Left ventricle myocardium inferior (tissue), 1 donor: ENCODE measurements at places on chromosomes 11 and 22. TPM values are rescaled to one million over a fixed set of nuclear protein-coding genes. Genes with fewer than 3 reads are reported as not detected.

DNA sequence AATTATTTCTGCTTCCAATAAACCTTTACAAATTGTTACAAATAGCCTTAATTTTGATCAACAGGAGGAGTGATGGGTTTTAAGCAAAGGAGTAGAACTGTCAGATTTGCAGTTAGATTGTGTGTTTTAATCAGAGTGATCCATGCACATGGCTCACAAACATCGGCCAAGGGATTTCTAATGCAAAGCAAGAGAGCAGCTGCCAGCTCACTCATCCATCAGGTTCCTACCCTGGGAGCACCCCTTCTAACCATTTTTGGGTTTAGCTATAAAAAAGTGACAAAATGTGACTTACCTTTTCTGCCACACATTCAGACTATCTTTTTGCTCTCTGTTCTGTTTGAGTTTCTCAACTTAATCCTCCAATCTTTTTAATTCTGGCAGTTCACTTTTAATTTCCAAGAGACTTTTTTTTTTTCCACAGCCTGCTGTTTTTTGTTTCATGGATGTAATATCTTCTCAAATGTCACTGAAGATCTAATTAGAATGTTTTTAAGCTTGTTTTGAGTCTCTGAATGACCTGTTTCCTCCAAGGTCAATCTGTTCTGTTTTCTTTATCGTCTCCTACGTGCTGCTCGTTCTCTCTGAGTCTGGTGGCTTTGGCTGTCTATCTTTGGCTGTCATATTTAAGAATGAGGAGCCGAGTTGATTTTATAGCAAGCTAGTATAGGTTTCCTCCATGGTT is 6.0 kb downstream of the IZUMO1R start:
- H3K36me3 ChIP-seq: no peaks in the 10 kb centered on the region
- H3K27me3 ChIP-seq: peaks cover 10% of the 10 kb centered on the region
- H3K4me3 ChIP-seq: no peak overlapping the region

- no peak overlapping the region for H3K4me3 ChIP-seq
- no peak for DNase-seq
- peak overlapping the region; percentile 63 for H3K27ac ChIP-seq
- no peaks in the 10 kb centered on the region for H3K27me3 ChIP-seq
- no peaks in the 10 kb centered on the region for H3K36me3 ChIP-seq
Observed at GRCh38 chr11:72411623-72412419, 22.5 kb downstream of the CLPB start.

DNA sequence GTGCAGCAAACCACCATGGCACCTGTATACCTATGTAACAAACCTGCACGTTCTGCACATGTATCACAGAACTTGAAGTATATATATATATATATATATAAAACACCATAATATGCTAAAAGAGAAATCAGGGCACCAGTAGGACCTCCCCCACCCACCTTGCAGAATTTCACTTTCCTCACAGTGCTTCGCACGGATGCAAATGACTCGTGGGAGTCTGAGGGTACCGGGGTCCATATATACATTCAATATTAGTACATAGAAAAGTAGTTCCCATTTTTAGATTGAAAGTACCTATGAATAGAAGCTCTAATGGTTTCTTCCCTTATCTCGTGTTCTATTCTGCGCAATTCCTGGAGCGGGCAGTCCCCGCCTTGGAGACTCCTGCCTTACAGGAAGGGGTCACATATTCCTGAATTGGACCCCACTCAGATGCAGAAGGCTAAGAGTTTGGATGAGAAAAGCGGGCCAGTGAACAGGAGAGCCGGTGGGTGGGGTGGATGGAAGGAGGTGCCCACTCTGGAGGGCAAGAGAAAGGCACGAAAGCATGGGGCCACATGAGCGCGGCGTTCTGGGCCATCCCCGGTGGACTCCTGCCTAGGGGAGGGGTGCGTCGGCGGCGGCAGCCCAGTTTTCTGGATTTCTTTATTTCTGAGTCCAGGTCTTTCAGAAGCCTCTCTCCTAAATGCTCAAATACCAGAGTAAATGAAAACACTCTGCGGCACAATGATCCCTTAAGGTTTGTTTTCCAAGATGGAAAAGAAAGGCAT is 136.3 kb downstream of the ETS1 start:
- H3K27ac ChIP-seq: peak overlapping the region; percentile 80
- no peaks in the 10 kb centered on the region for H3K36me3 ChIP-seq
- no peak for DNase-seq
- H3K27me3 ChIP-seq: no peaks in the 10 kb centered on the region

DNA sequence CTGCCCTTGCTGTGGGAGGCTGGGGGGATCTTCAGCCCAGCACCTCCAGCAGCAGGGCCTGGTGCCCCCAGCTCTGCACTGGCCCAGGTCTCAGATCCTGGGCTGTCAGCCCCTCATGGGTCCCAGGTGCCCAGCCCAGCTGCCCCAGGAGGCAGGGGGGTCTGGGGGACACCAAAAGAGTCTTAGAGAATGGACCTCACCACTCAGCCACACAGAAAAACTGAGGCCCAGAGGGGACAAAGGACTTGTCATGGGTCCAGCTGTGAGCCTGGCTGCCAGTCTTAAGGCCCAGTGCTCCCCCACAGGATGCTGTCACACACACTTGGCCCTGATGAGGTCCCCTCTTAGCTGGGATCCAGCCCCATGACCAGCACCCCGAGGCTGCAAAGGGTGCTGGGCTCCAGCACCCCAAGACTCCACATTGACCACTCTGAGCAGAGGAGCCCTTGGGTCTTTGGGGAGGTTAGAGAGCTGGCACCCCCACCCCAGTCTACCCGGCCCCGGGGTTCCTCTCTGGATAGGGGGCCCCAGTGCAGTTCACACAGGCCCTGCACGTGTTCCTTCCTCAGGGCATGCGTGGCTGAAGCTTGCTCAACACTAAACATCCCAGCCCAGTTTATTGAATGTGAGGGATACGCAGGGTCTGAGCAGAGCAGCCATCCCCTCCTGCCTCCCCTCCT is 54.4 kb downstream of the IGLL5 start:
- no peak overlapping the region for H3K27ac ChIP-seq
- H3K27me3 ChIP-seq: peaks cover 51% of the 10 kb centered on the region
- H3K4me1 ChIP-seq: no peaks in the 10 kb centered on the region
- no peaks in the 10 kb centered on the region for H3K36me3 ChIP-seq
- no peak overlapping the region for H3K4me3 ChIP-seq

DNA sequence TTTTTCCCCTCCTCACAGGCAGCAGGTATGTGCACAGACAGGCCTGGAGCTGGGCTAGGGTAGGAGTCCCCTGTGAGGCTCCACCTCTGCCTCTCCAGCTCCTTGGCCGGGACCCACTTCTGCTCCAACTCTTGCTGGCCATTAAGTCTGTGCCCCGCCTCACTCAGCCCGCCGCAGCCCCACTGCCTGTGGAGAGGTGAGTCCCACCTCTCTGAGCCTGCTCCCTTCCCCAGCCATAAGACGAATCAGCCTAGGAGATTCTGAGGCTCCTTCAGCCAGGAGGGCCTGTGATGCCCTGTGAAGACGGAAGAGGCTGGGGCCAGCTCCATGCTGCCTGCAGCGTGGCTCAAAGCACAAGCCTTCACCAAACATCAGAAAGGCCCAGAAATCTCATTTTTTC is 23.0 kb downstream of the TSKU start:
- H3K27ac ChIP-seq: no peak overlapping the region
- DNase-seq: no peak
- H3K4me1 ChIP-seq: peaks cover 40% of the 10 kb centered on the region
- H3K4me3 ChIP-seq: no peak overlapping the region

The LMNTD2 gene
- total RNA-seq: 0.52 TPM

DNA sequence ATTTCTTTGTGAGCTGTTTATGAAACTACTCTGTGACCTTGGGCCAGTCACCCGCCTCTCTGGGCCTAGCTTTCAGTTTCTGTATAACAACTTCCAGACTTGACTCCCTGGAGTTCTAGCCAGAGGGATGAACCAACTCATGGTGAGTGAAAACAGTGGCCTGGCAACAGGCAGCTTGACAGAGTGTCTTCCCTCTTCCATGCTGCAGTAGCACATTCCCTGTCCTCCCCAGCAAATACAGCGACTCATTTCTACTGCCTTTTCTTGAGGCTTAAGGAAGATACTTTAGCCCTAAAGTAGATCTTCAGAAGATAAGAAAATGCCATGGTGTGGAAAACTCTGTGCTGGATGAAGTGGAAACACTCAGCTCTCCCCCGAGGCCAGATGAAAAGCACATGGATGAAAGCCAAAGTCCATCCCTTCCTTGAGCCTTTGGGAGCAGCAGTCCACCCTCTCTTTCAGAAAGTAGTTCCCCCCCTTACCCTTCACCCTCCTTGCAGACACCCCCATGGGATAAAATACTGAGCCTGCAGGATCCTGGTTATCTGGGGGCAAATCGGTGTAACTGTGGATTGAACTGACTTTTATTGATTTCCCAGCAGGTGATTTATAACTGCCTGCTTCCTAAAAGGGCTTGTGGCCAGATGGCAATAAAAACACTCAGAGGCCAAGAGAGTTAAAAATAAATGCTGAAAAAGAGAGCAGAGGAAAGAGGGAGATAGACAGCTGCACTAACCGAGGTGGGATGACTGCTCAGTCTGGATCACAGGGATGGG is 24.1 kb downstream of the IRAG1 start:
- no peak for DNase-seq
- H3K4me1 ChIP-seq: peaks cover 59% of the 10 kb centered on the region
- no peaks in the 10 kb centered on the region for H3K36me3 ChIP-seq

The GVQW3 gene
- total RNA-seq: 1.8 TPM

- no peak for DNase-seq
- H3K36me3 ChIP-seq: no peaks in the 10 kb centered on the region
- H3K27ac ChIP-seq: no peak overlapping the region
Observed at GRCh38 chr11:35250621-35251020, 111.7 kb downstream of the CD44 start.

DNA sequence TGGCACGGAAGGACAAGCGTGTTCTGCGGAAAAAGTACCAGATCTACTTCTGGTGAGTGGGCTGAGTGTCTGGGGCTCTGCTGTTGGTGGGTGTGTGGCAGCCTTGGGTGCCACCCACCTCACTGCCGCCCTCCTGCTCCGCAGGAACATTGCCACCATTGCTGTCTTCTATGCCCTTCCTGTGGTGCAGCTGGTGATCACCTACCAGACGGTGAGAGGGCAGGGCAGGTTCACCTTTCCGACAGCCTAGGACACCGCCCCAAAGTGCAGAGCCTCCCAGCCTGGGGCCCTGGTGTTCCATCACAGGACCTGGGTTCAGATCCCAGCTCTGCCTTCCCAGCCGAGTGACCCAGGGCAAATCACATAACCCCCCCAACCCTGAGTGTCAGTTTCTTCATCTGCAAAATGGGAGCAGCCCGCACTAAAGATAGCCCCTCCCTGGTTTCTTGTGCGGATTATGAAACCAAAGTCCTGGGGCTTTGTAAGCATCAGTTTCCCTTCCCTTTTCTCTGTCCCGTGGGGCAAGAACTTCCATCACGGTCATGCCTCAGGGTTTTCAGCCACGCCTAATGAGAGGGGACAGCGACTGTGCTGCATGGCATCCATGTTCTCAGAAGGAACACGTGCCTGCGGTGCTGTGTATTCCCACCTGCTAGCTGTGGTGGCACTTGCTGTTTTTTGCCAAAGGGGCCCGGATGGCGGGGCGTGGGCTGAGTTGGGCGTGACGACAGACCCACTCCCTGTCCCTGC is 9.8 kb upstream of the TAGLN start:
- no peaks in the 10 kb centered on the region for H3K27me3 ChIP-seq
- DNase-seq: no peak
- no peak overlapping the region for H3K4me3 ChIP-seq
- peaks cover 88% of the 10 kb centered on the region for H3K36me3 ChIP-seq
- peak overlapping the region; percentile 23 for H3K27ac ChIP-seq

DNA sequence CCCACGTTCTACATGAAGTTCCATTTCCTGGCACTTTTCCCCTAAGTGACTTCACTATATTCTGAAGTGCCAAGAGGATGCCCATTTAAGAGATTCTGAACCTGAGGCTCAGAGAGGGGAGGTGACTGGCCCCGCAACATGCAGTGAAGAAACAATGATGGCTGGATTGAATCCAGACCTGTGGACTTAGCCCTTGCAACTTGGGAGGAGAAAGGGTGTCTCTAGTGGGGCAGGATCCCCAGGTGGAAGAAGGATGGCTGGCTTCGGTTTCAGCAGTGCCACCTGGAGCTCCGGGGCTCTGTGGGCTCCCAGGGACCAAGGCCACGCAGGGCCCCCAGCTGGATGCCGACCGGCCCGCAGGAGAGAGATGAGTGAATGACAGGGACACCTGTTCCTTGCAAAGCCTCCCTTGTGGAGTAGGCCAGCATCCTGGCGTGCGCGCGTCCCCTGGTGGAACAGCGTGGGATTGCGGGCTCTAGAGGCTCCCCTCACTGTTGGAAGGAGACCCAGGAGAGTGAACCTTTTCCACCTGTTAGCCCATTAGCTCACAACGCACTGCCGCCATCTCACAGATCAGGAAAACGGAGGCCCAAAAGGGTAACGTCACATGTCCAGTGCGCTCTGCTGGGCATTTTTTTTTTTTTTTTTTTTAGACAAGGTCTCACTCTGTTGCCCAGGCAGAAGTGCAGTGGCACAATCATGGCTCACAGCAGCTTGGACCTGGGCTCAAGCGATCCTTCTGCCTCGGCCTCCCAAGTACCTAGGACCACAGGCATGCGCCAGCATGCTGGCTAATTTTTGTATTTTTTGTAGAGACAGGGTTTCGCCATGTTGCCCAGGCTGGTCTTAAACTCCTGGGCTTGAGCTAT is 104.7 kb downstream of the KIAA1671 start:
- H3K27ac ChIP-seq: no peak overlapping the region
- peaks cover 22% of the 10 kb centered on the region for H3K4me1 ChIP-seq
- DNase-seq: peak; percentile 58
- H3K36me3 ChIP-seq: peaks cover under 1% of the 10 kb centered on the region
- no peak overlapping the region for H3K4me3 ChIP-seq

DNA sequence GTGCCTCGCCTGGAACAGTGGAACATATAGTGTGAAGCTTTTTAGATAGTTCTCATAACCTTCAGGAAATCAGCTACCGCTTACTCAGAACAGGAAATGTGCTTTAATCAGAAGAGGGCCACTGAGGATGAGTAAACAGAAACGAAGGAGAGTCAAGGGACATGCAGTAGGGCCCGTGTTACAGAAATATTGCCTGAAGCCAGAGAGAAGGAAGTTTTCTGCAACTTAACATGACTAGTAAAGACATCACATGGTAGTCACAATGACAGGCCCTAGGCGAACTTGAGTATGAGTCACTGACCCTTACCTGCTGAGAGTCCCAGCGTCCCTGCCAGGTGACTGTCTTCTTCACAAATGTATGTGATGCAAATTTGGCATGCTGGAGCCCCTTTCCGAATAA is 39.4 kb downstream of the CARD18 start:
- H3K27ac ChIP-seq: no peak overlapping the region
- no peaks in the 10 kb centered on the region for H3K27me3 ChIP-seq
- no peak overlapping the region for H3K4me3 ChIP-seq

DNA sequence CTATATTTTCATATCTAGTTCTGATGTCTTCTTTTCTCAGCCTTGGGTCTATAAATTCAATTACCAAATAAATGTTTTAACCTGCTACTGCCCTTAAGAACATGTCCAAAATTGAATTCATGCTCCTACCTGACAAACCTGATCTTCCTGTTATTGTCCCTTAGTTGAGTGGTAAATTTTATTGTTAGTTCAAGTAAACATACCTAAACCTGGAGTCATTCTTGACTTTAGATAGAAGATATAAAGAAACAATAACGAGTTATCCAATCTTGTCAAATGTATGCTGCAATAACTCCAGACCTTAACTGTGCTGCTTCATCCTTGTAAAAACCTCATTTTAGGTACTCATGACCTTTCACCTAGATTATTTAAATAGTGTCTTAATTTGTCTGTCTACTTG is 34.6 kb upstream of the SC5D start:
- H3K27me3 ChIP-seq: peaks cover 8% of the 10 kb centered on the region
- H3K4me1 ChIP-seq: no peaks in the 10 kb centered on the region
- H3K4me3 ChIP-seq: no peak overlapping the region
- H3K36me3 ChIP-seq: no peaks in the 10 kb centered on the region
- DNase-seq: no peak
- H3K27ac ChIP-seq: no peak overlapping the region
